ENCODE measurements at places on chromosomes 7 and 10. TPM values are rescaled to one million over a fixed set of nuclear protein-coding genes. Genes with fewer than 3 reads are reported as not detected.

CYP26A1 gene
- total RNA-seq = 0.33 TPM

PSD gene
- total RNA-seq = 13.4 TPM

CPN1 gene
- not detected for total RNA-seq

SLC16A9 gene
- total RNA-seq = 0.32 TPM

CAV2 gene
- total RNA-seq = 97.6 TPM

CNPY4 gene
- 7.2 TPM for total RNA-seq

LZTS2 gene
- total RNA-seq = 67.5 TPM

SPDYE16 gene
- total RNA-seq = not detected

CYP3A4 gene
- 0.59 TPM for total RNA-seq
